Progenitor cell of endocrine pancreas (in vitro differentiated cells): ENCODE measurements at places on chromosomes 7 and 10.

- DNase-seq, result no peak
Observed at GRCh38 chr7:48389977-48390376, 218.7 kb downstream of the ABCA13 start.

- DNase-seq, result no peak
Observed at GRCh38 chr10:89534826-89535166, 598 bp downstream of the SLC16A12 start.

GRCh38 chr7:136807598-136807997, 60.9 kb upstream of the CHRM2 start:
- no peak for DNase-seq

- no peak for DNase-seq
Observed at GRCh38 chr10:116756277-116756676, 13.9 kb upstream of the HSPA12A start.

- DNase-seq, result no peak
Observed at GRCh38 chr7:26924149-26924767, 59.9 kb upstream of the SKAP2 start.

GRCh38 chr10:43427166-43427825, 9.6 kb upstream of the ZNF487 start:
- no peak for DNase-seq

GRCh38 chr7:96928965-96929364, 76.4 kb upstream of the DLX6 start:
- no peak for DNase-seq

- no peak for DNase-seq
Observed at GRCh38 chr10:33006342-33006887, 48.4 kb upstream of the ITGB1 start.

- no peak for DNase-seq
Observed at GRCh38 chr10:29102636-29103035, 186.2 kb upstream of the LYZL1 start.

- no peak for DNase-seq
Observed at GRCh38 chr10:53135213-53135896, 362.8 kb upstream of the MBL2 start.

- DNase-seq, result no peak
Observed at GRCh38 chr10:101143345-101143630, 12.2 kb downstream of the TLX1 start.

DNA sequence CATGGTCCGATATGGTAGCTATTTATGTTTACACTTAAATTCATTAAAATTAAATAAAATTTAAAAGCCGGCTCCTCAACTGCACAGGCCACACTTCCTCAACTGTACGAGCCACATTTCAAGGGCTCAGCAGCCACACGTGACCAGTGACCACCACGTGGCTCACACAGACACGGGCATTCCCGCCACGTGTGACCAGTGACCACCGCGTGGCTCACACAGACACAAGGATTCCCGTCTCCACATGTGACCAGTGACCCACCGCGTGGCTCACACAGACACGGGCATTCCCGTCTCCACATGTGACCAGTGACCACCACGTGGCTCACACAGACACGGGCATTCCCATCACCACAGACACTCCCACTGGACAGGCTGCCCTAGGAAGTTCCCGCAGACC, 91.3 kb downstream of the PDGFA start:
- DNase-seq, result no peak

DNA sequence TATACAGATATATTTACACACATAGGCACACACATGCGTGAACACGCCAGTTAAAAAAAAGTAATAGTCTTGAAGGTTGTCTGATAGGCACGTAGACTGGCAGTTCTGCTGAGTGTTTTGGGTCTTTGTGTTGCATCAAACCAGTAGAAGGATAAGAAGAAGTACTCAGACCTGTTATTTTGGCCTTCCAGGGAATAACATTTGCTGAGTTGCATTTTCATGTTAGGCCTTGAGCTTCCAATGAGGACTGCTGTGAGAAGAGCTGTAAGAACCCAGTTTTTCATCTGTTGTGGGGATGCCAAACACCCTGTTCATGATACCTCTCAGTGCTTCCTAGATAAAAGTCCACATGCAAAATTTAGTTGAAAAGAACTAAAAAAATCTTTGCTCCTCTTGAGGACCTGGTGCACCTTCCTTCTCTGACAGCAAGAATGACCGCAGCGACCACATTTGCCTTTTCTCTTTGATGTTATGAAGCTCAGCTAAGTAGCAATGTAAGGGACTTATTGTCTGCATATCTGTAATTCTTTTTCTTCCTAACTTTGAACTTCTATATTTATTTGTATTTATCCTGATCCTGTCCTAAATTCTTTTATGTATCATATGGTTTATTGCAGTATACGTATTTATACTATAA, 27.2 kb downstream of the HIPK2 start:
- no peak for DNase-seq

- no peak for DNase-seq
Observed at GRCh38 chr10:90849956-90850749, 7.7 kb downstream of the HTR7 start.

GRCh38 chr7:96017877-96018276, 245.5 kb downstream of the DYNC1I1 start:
- DNase-seq, result peak; percentile 11

- DNase-seq, result no peak
Observed at GRCh38 chr10:11586170-11586569, 25.3 kb downstream of the USP6NL start.

DNA sequence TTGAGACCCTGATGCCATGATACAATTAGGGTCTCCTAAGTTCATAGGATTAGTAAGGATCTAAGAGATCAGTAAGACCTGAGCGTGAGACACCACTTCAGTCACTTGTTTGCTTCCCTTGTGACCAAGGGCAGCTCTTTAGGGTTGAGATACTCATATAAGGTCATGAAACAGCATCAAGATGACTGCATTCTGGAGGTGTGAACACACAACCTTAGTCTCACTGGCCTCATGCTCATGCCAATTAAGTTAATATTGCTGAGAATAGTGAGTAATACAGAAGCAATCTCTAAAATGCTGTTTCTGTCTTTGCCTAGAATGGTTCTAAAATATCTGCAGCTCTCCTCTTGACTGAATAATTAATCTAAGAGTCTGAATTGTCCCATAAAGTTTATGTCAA, 39.6 kb upstream of the KLHL7 start:
- no peak for DNase-seq

GRCh38 chr10:95416973-95417372, 126.2 kb upstream of the PDLIM1 start:
- no peak for DNase-seq

GRCh38 chr10:71829171-71829570, 21.9 kb downstream of the PSAP start:
- DNase-seq, result no peak

DNA sequence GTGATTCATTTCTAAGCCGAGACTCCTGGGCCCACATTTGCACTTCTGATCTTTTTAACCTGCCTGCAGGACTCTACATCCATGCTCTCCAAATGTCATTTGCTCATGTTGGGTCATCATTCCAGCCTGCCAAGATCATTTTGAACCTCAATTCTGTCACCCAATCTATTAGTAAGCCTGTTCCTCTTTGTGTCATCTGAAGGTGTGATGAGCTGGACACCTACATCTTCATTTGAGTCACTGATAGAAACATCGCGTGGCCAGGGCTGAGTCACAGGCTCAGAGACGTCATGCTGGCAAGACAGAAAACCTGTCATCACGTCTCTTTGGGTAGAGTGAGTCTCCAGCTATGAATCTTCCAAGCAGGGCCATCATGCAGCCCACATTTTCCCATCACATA, 65.3 kb upstream of the SLF2 start:
- no peak for DNase-seq

DNA sequence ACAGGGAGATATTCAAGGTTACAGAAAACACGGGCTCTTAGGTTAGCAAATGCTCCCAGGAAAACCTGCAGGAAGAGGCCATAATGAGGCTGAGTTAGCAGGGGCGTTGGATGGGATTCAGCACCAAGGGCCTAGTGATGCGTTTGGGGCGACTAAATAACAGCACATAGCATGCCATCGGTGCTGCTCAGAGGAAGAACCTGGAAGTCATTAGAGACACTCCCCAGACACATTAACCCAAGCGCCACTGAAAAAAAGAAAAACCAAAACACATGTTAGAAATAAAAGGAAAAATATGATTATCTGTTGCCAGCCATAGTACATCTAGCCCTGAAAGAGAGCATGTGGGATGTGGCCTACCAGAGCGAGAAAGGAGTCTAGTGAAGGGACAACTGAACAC, 28.8 kb upstream of the OPALIN start:
- no peak for DNase-seq

GRCh38 chr10:63710703-63711102, 189.5 kb downstream of the REEP3 start:
- no peak for DNase-seq

DNA sequence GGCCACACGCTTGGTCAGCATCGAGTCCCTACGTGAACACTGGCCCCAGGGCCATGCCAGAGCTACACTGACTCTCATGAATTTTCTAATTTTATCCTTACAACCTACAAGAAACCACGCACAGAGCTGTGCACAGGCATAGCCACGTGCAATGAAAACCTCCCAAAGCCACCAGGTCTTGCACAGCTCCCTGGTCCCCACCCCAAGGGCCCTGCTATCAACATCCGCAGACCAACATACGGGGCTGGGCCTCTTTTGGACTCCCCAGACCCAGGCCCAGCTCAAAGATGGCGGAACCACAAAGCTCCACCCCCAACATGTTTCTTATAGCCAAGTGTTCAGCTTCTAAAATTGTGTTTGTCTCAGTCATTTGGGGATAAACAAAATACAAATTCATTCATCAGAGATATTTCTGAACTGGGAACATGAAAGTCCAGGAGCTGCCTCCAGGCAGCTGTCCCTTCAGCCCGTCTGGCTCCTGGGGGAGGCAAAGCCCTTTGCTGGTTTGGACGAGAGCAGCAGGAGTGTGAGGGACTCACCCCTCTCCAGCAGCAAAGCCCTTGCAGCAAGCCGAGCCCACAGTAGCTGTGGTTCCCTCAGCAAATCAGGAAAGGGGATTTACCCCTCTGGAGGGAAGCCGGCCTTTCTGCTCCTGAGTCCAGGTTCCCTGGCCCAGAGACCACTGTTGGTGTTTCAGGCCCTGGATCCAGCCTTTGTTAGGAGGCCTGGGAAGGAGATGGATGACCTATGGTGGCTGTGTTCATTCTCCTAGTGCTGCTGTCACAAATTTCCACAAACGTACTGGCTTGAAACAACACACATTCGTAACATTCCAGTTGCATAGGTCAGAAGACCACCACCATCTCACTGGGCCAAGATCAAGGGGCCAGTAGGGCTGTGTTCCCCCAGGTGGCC, 75.1 kb downstream of the OAT start:
- no peak for DNase-seq

GRCh38 chr10:61897671-61898434, 3.6 kb upstream of the ARID5B start:
- DNase-seq, result no peak

DNA sequence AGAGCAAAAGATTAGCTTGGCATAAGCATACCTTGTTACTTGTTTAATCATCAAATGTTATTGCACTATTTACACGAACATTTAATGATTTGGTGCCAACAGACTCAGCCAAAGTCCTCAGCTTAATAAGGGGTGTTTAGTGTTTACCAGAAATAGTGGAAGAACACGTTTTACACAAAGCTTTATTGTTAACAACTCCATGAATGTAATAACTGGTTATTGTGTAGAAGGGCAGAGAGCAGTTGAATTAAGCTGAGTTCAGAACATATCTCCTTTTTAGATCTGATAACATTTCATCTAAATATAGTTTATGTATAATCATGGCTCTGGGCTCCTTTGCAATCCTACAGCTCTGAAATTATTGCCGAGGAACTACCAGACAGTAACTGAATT, 99.1 kb downstream of the CABCOCO1 start:
- DNase-seq, result no peak

- no peak for DNase-seq
Observed at GRCh38 chr7:136890399-136890798, 21.9 kb downstream of the CHRM2 start.

GRCh38 chr7:138890499-138891445, 90.4 kb downstream of the KIAA1549 start:
- no peak for DNase-seq

DNA sequence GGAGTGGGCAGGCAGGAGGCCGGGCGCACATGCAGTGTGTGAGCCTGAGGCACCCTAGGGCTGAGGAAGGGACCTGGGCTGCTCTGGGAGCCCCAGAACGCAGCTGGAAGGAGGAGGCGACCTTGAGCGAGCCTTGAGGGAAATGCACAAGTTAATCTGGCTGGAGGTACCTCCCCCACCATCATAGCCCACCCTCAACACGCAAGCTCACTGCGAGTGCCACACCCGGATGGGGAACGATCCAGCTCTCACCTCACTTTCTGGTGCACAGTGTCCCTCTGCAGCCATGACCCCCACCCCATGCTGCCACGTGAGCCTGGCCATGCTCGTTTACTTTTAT, 162.4 kb upstream of the PPP2R2D start:
- DNase-seq, result no peak

DNA sequence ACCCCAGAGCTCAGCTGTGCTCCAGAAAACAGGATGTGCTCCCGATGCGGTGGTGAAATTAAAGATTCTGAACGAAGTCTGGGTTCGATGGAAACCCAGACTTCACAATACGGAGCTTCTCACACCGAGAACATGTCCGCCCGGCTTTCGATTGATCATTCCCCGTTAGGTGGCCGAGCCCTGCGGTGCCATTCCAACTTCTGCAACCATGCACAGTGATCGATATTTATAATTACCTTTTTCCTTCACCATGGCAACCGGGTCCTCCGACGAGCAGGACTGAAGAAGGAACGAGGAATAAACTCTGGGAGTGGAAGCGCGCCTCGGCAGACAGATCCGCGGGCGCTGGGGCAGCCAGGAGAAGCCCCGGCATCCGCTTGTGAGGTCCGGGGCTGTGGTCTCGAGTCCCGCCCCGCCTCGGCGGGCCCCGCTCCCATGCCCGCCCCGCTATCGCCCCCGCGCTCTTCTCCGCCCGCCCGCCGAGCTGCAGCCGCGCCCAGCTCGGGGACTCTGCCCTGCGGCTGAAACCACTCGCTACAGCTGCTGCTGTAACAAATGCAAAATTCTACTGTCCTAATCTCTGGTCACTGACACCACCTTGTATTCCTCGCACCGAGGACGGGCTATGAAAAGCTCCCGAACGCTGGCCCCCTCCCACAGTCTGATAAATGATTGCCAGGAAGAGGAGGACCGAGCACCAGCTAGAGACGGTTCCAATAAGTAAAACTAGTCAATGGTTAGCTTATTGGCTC, 26.2 kb downstream of the ABLIM1 start:
- DNase-seq, result peak; percentile 27

DNA sequence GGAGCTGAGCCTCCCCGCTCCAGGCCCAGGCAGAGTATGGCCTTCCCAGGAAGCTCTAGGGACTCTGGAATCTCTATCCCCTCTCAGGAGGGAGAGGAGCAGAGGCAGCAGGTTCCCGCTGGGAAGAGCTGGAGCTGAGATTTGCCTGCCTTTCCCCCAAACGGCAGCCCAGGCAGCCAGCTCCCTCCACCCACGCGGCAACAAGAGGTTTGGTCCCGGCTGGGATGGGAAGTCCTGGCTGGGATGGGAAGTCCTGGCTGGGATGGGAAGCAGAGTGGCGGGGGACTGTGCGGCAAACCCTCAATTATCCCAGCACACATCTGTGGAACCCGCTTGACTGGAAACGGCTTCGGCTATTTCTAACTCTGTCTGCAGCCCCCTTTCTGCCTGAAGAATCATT, 223.0 kb downstream of the ELFN1 start:
- no peak for DNase-seq
